ENCODE measurements at places on chromosomes 12 and 14. TPM values are rescaled to one million over a fixed set of nuclear protein-coding genes. Genes with fewer than 3 reads are reported as not detected.

DNA sequence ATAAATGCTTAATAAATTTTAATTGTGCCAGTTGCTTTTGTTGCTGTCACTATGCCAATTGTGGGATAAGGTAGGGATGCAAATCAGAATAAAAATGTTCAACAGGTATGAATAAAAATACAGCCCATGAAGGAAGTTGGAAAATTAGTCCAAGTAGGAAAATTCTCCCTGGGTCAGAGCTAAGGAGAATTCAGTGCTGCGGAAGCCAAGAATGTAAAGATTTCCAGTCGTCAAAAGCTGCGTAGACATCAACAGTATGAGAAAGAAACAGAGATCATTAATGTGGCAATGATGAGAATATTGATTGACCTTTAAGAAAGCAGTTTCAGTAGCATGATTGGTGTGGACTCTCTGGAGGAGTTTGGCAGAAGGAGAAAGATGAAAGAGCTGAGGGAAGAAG lies 87.9 kb downstream of the PLEKHA5 start:
- DNase-seq, result no peak

- DNase-seq, result no peak
These were observed 28.4 kb downstream of the SLC6A12 start for GRCh38 chr12:185576-185955.

- no peak for DNase-seq
These were observed 711 bp downstream of the MARS1 start for GRCh38 chr12:57488402-57489156.

DNA sequence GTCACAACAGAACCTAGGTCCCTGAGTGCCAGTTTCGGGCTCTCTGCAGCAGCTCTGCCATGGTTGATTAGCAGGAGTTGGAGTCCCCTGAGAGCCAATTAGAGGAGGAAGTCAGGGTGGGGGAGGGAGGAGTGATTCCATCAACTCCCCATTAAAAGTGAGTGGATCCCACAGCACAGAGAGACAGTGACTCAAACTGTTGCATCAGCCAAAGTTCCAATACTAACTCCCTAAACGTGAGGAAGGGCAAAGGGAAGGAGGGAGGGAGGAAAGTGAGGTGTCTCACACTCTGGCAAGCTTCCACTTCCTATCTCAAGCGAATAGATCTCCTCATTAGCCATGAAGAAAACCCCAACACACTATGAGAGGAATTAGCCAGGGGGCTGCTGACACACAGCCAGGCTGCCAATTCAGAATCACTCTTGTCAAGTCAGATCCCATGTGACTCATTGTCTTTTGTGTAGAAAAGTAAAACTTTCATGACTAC lies 23.6 kb downstream of the OR11H4 start:
- no peak for DNase-seq

GRCh38 chr12:103517161-103517560 lies 21.4 kb upstream of the C12orf42 start:
- no peak for DNase-seq

DNA sequence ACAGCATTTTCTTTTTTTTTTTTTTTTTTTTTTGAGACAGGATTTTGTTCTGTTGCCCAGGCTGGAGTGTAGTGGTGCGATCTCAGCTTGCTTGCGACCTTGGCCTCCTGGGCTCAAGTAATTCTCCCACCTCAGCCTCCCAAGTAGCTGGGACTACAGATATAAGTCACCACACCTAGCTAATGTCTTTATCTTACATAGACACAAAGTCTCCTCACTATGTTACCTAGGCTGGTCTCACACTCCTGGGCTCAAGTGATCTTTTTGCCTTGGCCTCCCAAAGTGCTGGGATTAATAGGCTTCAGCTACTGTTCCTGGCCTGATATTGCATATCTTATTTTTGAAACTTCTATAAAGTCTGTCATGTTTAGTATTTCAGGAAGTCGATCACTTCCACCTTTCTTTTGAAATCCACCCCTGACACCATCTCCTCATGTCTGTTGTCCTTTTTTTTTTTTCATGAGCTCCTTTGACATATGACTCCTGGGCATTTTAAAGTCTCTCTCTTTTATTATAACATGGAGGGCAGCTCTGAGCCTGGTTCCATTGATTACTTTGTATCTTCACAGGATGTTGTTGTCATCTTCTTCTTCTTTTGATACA lies 5.9 kb upstream of the A2ML1 start:
- DNase-seq, result no peak

DNA sequence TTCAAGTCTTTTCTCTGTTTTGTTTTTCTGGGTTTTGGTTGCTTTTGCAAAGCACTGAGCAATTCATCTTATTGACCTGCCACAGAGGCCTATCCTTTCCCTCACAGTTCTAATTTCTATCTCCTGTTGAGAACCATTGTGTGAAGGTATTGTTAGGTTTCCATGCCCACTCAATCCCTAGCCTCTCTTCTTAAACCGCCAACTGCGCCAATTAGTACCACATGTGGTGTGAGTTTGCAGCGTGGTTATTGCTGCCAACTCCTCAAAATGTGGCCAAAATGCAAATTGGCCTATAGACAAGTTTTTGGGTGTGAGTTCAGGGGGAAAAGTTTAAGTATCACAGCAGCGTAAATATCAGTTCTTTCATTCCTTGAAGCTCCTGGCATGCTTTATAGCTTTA lies 232.6 kb downstream of the FLRT2 start:
- no peak for DNase-seq

DNA sequence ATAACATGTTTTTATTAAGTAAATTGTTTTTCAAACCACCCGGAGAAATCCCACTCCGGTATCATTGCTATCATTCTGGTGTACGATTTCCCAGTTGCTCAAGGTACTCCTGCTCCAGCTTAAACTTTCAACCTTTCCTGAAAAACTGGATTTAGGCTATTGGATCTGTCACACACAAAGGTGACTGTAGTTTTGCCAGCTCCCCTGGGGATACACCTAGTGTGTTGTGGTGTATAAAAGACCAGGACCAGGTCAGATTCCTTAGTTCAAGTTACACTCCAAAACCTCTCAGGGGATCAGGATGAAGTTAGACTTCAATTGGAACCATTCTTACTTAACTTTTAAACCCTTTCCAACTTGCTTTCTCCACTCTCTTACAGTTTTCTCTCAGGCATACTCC lies 303.9 kb downstream of the NOVA1 start:
- no peak for DNase-seq

DNA sequence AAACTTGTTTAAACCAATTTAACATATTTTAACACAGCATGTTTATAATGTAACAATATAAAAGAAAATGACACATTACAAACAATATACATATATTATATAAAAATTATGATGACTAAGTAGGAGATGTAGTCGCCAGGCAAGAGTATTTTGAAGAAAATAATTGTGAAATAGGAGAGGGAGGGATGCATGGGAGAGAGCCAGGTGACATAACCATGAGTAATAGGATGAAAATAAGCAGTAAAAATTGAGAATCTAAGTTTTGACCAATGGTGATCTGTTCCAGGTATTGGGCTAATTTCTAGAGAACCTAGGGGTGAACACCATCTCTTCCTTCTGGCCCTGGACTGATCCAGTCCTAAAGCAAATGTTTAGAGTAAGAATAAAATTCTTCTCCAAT lies 315.2 kb upstream of the G2E3 start:
- no peak for DNase-seq

SNAPC1 gene
- 2.7 TPM for total RNA-seq

TAS2R10 gene
- total RNA-seq, result not detected

ADAMTS20 gene
- total RNA-seq, result not detected

APOF gene
- total RNA-seq, result not detected

C3AR1 gene
- 2.0 TPM for total RNA-seq

DLST gene
- 59.7 TPM for total RNA-seq
